Motor neuron (in vitro differentiated cells): ENCODE measurements at places on chromosomes 7 and 10. TPM values are rescaled to one million over a fixed set of nuclear protein-coding genes. Genes with fewer than 3 reads are reported as not detected.

DNA sequence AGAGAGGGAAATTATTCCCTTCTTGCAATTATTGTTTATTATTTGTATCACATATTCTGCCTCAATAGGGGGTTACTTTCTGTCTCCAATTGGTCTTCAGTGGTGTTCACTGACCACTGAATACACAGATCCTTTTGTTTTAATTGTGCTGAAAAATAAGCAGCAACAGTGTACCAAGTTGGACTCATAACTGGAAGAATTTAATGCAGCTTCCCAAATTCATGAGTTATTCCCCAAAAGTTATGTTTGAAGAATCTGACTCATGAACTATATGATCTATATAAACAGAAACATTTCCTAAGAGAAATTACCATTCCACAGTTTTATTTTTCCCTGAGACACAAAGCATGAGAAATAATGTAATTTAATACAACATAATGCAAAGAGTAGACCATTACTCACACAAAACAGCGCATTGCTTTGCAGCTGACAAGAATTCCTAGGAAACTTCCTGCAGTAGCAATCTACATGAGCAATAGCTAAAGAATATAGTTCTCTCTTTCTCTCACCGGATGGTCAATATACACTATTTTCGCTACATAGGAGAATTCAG lies 479.2 kb downstream of the HTR7 start:
- no peak for ATAC-seq

GRCh38 chr10:24207341-24207740 lies 1.6 kb upstream of the KIAA1217 start:
- no peak for ATAC-seq

- ATAC-seq: no peak
Measured at GRCh38 chr7:127905491-127906330, 125.5 kb downstream of the LRRC4 start.

HDAC9 gene
- 5.0 and 5.8 TPM in 2 replicates for total RNA-seq

ANXA8L1 gene
- total RNA-seq: 0.38 TPM in 1 of 2 replicates, not detected in the other

VSTM2A gene
- 27.3 and 30.0 TPM in 2 replicates for total RNA-seq

SUN3 gene
- not detected in 2 replicates for total RNA-seq

MSMB gene
- not detected in 2 replicates for total RNA-seq
